ENCODE measurements at places on chromosomes 4 and X.

GRCh38 chrX:68889249-68889648 is 60.4 kb downstream of the EFNB1 start:
- DNase-seq = no peak

GRCh38 chr4:83208371-83209365 is 75.9 kb downstream of the COQ2 start:
- DNase-seq = no peak

GRCh38 chr4:62191451-62192240 is 991.5 kb downstream of the ADGRL3 start:
- DNase-seq = no peak

DNA sequence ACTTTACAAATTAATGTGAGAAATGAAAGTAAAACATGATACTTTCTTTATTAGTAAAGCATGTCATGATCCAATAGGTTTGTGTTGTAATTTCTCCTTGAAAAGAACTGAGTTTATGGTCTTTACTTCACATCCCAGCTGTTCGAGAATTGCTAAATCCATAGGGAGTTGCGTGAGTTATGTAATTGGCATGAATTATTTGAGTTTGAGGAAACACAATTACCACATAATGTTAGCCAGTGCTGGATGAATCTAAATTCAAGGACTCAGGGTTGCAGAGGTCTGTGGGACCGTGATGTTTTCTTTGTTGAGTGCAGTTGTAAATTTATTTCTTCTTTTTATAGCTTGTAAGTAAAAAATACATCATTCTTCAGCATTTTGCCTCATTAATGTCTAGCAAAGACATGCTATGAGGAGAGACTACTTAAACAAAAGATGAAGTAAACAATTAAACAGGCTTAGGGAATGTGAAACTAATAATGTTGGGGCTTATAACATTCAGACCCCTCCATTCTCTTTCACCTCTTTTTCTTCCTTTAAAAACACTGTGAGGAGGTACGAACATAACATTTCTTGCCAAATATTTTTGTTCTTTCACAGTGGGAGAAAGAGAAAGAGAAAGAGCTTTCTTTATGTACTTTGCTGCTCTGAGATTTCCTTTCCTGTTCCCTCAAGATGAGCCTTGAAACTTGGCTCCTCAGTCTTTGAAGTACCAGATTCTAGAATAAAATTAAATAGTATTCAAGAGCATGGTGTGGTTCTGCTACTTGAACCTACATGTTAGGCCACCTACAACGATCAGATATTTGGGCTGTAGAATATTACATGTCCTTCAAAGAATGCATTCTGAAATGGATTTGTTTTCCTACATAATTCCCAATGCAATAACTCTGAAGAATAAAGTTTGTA is 159.6 kb upstream of the ANK2 start:
- DNase-seq = no peak

DNA sequence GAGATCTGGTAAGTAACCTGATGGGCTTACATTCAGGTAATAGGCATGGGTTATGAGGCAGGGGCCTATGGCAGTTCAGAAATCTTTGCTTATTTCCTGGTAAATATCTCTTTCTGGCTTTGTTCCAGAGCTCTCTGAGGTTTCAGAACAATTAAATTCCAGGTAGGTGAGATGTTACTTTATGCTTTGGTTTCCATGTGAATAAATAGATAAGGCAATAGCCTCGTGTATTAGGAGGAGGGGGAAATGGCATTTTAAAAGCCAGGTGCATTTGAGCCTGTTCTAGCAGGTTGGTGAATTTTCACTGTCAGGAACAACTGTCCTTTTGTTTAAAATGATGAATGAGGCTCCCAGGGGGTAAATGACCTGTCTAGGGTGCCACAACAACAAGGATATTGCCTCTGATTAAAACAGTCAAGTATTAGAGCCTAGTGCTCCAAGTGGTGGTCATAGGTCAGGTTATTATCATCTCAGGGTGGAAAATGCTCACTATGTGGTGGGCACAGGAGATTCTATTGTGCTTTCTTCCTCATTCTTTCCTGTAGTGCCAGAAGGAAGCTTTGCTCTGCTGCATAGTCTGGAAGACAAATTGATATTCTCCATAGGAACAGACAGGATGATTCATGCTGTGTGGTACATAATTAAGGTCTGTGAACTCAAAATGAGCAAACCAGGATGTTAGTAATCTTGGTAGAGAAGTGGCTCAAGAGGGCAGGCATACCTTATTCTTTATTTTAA is 296.2 kb downstream of the INPP4B start:
- peak; percentile 53 for DNase-seq

DNA sequence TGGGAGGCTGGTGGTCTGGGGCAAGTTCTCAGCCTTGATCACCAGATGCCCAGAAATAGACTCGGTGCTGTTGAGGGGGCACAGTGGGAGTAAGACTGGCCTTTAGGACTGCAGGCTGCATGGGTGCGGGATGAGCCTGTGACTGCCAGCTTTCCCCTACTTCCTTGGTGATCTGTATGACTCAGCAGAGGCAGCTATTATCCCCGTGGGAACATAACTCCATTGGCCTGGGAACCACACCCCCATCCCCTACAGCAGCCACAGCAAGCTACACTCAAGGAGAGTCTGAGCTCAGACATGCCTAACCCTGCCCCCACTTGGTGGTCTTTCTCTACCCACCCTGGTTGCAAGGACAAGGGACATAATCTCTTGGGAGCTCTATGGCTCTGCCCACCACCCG is 20.6 kb downstream of the CLIC2 start:
- DNase-seq = no peak

DNA sequence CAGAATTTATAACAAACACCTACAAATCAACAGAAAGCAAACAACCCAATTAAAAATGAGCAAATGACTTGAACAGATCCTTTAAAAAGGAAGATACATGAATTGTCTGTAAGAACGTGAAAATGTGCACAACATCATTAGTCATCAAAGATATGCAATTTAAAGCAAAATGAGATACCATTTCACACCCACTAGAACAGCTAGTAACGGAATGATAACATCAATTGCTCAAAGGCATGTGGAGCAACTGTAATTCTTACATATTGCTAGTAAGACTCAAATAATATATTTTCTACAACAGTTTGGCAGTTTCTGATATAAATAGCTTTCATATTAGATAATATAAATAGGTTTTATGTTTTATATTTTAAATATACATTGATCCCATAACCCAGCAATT is 82.5 kb downstream of the LCORL start:
- DNase-seq = no peak

DNA sequence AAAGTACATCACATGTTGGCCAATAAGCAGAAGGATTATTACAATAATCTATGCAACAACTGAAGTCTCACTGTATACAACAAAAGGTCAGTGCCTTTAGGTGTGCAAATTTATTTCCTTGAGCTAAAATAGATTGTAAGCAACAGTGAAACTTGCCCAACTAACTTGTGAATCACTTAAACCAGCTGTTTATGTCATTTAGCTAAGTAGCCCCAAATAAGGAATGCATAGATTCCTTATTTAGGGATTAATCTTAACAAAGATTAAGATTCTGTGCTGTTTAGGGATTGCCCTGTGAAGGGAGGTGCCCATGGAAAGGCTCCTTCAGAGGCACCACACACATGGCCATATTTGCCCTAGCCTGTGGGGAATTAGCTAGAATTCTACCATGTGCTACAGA is 168.6 kb downstream of the MAML3 start:
- DNase-seq = no peak

DNA sequence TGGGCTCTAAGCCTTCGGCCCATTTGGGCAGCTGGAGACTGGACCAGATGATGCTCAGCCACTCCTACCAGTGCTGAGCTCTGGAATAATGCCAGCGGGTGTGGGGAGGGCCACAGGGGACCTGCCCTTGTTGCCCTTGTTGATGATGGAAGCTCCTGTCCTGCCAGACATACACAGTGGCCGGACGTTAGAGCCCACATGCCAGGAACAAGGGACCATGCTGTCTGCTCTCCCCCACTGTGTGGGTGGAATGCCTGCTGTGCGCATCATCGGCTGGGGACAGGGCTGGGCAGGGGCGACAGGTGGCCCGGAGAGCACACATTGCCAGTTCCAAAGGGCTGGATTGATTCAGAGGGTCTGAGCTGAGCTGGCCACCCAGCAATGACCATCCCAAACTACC is 2.0 kb downstream of the ABLIM2 start:
- DNase-seq = no peak

DNA sequence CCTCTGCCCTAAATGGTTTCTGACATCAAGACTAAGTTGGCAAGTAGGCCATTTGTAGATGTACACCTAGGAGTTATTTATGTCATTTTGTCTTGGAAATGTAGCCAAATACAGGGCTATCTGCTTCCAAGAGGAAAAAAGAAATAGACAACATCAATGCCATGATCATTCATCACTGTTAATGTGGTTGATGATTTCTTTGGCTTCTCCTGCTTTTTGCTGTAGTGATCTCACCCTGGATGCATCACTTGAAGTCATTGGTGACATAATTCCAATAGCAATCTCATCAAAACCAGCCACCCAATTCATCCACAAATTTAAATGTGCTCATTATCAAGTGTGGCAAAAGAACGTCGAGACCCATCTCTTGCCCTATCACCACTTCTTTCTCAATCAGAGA is 222.6 kb upstream of the PPARGC1A start:
- DNase-seq = no peak

DNA sequence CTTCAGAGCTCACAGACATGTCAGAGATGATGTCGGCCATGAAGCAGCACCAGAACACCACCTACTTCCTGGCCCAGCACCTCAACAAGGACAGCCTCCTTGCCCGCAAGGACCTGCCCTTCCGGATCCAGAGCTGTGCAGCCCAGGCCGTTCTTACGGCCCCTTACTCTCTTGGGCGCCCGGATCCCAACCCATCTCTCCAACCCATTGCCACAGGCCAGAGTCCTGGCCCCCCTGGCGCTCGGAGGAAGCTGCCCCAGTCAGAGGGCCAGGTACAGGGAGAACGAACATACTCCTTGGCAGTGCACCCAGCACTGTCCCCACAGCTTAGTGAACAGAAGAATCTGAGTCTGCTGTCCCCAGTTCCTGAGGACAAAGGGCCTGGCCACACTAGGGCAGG is 27.9 kb upstream of the PRPS1 start:
- no peak for DNase-seq

DNA sequence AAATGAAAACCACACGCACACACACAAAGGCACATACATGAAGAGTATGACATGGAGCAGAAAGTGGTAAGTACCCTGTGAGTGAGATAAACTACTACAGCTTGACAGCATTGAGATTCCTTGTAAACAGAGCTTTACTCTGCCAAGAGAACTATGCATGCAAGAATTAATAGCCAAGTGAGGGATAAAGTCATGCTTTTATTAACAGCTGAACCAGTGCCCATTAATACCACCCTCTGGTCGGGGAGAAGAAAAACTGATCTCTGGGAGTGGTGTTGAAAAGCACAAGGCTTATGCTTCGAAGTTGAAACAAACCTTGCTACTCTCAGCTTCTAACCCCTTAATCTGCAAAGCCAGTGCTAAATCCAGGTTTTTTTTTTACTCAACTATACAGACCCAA is 95.9 kb upstream of the C1QTNF7 start:
- DNase-seq = no peak

DNA sequence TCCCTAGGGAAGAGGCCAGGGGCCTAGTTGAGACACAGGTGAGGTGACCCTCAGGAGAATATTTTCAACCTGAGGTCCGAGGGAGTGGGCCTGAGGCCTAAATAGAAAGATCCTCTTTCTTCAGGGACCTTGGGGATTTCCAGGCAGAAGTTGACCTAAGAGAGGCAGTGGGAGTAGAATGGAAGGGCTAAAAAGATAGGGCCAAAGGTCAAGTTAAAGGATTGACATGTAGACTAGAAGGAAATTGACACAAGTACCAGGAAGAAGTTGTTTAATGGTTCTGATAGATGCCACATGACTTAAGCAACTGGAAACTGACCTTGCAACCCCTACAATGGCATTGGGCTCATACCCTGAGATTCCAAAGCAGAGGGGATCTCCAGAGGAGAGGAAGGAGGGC is 76.9 kb downstream of the SHROOM3 start:
- DNase-seq = no peak

- DNase-seq = no peak
Measured at GRCh38 chrX:129000018-129000417, 523.3 kb downstream of the SMARCA1 start.

DNA sequence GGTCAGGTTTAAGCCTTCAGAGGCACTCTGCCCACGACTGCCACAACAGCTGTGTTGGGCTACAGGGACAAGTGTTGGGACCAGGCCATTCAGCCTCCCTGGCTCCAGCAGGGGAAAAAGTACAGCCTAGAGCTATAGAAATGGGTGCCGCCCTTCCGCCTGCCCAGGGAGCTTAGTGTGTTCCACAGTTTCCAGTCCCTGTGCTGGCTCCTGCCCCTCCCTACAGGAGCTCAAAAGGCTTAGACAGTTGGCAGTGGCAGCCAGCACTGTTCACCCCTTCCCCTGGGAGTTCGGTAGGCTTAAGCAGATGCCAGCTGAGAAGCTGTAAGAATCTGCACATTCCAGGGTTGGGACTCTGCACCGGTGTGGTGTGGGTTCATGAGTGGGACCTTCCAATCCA is 408.2 kb upstream of the INTU start:
- peak; percentile 36 for DNase-seq

- no peak for DNase-seq
Measured at GRCh38 chr4:36173905-36174304, 70.4 kb downstream of the ARAP2 start.

GRCh38 chrX:155046129-155046810 is 19.6 kb downstream of the FUNDC2 start:
- DNase-seq = no peak

DNA sequence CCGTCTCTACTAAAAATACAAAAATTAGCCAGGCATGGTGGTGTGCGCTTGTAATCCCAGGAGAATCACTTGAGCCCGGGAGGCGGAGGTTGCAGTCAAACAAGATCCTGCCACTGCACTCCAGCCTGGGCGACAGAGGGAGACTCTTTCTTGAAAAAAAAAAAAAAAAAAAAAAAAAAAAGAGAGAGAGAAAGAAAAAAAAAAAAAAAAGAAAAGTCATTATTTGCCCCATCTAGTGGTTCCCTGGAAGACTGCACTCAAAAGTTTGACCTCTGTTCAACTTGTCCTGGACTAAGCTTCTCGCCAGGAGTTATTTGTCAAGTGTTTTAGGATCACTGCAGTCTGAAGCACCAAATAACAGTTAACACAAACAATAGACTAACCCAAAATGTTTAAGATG is 45.3 kb upstream of the KCTD8 start:
- no peak for DNase-seq

DNA sequence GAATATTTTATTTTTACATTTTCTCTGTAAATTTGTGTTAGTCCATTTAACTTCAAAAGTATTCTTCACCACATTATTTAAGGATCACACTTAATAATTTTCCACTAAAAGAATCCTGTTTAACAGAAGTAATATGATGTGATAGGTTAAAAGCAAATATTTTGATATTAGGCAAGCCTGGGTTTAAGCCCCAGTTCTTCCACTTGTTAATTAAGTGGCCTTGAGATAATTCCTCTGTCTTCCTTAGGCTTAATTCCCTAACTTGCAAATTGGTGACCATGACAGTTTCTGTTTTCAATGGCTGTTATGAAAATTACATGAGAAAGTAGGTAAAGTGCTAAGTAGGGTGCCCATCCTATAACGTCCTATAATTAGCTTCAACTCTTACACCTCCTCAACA is 129.9 kb upstream of the ATOH1 start:
- no peak for DNase-seq

GRCh38 chr4:40875507-40876150 is 125.9 kb downstream of the NSUN7 start:
- no peak for DNase-seq

Measured in pancreas (tissue), 10 donors.